Fibroblast of skin of left biceps (primary cell): ENCODE measurements at places on chromosomes 11 and 22.

DNA sequence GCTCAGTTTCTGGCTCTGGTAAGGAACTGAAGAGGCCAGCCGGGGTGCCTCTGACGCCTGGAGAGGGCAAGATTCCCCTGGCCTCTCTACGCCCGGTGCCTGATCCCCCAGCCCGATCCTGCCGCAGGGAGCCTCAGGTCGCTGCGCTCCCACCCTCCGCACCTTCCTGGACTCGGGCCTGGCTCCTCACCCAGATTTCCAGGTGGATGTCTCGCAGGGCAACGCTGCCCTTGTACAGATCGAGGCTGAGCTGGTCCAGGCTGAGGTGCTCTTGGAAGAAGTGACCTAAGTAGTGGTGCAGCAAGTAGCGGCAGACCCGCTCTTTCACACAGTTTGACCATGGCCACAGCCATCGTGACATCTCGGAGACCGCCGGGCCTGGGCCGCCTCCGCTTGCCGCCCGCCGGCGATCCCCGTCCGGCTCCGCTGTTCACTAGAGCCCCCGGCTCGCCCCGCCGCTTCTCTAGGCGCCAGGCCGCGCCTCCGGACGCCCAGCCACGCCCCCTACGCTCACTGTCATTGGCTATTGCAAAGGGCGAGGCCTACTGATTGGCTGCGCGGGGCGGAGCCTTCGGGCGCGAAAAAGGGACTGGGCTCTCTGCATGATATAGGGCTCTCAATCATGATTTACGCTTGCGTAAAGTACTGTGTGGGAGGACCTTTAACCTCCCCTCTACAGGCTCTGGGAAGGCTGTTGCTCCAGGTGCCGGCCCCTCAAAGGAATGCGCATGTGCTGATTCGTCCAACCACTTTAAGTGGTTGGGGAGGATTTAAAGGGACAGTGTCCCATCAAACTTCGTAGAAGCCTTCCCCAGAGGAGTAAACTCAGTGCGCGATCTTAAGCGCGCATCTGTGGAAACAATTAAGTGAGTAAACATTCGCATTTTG is at the start of gene ATG2A:
TSS of gene ATG2A (minus strand) at position 435 of the 888 bp plus-strand sequence. CDS start at position 361, 74 bp downstream.
- DNase-seq, result peak; percentile 99

DNA sequence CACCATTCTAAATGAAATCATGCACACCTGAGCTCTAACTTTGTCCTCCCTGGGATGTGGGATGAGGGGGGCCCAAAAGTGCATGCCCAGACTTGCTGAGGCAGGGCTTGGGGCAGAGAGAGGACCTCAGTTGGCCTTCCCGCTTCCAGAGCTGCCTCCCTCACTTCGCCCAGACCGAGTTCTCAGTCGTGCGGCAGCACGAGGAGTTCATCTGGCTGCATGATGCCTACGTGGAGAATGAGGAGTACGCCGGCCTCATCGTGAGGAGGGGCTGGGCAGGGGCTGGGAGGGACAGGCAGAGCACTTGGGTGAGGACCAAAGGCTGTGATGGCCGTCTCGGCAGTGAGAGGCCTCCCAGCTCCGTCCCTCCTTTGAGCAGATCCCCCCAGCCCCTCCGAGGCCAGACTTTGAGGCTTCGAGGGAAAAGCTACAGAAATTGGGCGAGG is 8.2 kb downstream of the CFL1 start:
- no peak for DNase-seq

DNA sequence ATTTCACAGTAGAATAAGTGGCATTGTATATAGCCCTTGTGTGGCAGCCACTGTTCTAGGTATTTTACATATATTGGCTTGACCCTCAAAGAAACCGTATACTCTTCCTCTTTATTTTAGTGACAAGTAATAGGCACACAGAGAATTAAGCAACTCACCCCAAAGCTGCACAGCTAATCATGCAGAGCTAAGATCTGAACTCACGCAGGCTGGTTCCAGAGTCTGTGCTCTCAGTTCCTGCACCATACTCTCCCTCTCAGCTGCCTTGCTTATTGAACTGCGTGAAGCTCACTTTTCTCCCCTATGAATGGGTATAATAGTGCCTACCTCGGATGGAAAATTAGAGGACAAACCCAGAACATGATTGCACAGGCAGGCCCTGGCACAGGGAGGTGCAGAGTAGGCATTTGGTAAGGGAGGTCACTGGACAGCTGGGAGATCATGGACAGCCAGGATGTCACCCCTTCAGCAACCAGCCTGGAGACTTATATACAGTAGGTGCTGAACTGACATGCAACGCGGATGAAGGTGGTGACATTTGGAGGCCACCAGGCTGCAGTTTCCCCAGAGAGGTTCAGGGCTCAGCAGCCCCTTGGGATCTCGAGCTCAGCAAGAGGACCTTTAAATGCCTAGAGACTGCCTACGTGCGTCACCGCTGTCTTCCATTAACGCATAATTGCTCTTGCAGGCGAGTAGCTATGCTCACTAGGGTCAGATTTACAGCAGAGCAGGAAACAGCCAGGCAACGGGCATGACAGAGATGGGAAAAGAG is 78.4 kb upstream of the TP53I11 start:
- DNase-seq, result no peak

DNA sequence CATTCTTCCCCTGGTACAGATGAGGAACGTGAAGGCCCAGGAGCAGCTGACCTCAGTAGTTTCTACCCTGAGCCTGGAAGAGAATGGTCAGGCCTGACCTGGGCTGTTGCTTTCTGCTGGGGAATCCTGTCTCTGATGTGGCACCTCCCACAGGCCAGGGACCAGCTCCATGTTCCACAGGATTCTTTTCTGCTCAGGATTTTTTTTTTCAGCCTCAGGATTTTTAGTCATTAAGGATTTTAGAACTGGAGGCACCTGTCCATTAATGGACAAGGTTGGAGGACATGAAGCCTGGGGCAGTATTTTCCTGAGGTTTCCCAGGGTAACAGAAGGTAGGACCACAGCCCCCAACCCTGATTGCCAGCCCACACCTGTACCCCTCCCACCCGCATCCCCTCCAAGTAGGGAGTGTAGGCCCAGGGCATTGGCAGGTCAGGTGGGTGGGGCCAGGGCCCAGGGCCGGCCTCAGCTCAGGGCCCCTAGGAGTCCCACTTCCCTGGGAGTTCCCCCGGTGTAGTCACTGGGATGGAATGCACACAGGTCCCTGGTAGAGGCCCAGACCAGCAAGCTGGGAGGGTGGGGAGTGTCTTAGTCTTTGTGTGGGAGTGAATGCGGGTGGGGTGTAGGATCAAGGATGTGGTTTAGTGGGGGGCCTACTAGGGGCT is 16.1 kb downstream of the BIK start:
- peak; percentile 31 for DNase-seq

- DNase-seq, result no peak
These were observed 53.4 kb downstream of the P4HA3 start for GRCh38 chr11:74257959-74258553.

DNA sequence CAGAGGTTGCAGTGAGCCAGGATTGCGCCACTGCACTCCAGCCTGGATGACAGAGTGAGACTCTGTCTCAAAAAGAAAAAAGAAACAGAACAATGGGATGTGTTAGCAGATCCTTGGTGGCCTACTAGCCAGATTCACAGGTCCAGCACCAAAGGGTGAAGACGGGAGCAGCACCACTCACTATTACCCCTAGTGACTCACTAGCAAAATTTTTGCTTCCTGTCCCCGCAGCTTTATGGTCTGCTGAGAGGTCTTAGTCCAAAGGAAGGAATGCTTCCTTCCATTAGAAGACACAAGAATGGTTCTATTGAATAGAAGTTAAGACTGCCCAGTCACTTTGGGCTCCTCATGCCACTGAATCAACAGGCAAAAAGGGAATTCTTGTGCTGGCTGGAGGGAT is 35.9 kb upstream of the NUP50 start:
- no peak for DNase-seq

DNA sequence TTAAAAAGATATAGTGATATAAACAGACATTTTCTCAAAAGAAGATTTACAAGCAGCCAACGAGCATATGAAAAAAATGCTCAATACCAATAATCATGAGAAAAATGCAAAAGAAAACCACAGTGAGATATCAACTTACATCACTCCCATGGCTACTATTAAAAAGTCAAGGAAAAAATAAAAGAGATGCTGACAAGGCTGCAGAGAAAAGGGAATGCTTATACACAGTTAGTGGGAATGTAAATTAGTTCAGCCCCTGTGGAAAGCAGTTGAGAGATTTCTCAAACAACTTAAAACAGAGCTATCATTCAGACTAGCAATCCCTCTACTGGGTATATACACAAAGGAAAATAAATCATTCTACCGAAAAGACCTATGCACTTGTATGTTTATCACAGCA is 97.1 kb upstream of the CARD18 start:
- DNase-seq, result peak; percentile 71

DNA sequence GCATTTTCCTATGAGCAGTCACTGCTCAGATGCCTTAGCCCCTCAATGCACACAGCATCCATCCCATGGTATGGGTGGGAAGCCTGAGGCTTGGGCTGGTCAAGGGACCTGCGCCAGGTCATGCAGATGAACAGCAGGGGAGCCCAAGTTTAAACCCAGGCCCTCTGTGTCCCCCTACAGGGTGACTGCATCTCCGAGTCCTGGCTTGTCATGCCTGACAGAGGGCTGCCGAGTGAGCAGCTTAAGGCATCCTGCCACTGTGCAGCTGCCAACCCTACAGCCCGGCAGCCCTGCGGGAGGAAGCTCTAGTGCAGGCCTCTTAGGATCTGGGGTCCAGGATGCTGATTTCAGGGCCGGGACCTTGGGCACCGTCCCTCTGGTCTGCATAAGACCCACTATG is 10.0 kb downstream of the IL2RB start:
- DNase-seq, result no peak

DNA sequence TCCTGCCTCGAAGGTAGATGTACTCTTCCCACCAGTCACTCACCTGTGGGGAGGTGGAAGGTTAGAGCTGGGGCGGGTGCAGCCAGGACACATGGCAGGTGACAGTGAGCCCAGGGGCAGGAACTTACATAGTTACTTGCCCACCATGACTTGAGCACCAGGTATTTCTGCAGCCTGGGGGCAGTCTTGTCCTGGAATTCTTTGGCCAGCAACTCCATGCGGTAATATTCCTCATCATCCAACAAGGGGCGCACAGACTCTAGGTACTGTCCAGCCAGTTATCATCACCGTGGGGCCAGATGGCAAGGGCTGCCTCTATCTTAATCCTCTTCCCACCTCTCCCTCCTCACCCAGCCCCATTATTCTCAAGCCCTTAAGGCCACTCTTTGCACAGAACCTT is 2.2 kb downstream of the CPT1B start:
- no peak for DNase-seq

- DNase-seq, result no peak
These were observed 5.9 kb upstream of the SYCE3 start for GRCh38 chr22:50568626-50569025.

- DNase-seq, result no peak
These were observed 32.9 kb upstream of the GAL start for GRCh38 chr11:68651208-68651984.

GRCh38 chr11:77300695-77301094 is 791 bp downstream of the GDPD4 start:
- DNase-seq, result no peak

DNA sequence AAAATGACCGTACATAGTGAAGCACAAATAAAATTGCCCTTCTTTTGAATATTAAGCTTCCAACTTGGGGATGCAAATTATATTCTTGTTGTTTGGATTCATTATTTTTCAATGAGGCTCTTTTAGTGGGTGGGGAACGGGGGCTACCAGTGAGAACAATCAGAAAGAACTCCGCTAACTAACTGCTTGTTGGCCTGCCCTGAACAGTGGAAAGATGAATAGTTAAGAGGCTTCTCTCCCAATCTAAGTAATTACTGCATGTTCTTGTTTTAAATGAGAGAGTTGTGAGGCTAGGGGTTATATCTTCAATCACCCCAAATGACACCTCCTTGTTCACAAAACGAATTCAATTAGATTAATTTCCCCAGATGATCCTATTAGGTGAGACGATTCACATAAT is 322.0 kb downstream of the FAT3 start:
- no peak for DNase-seq

- DNase-seq, result no peak
These were observed 432.1 kb downstream of the BRD1 start for GRCh38 chr22:49395617-49396016.

DNA sequence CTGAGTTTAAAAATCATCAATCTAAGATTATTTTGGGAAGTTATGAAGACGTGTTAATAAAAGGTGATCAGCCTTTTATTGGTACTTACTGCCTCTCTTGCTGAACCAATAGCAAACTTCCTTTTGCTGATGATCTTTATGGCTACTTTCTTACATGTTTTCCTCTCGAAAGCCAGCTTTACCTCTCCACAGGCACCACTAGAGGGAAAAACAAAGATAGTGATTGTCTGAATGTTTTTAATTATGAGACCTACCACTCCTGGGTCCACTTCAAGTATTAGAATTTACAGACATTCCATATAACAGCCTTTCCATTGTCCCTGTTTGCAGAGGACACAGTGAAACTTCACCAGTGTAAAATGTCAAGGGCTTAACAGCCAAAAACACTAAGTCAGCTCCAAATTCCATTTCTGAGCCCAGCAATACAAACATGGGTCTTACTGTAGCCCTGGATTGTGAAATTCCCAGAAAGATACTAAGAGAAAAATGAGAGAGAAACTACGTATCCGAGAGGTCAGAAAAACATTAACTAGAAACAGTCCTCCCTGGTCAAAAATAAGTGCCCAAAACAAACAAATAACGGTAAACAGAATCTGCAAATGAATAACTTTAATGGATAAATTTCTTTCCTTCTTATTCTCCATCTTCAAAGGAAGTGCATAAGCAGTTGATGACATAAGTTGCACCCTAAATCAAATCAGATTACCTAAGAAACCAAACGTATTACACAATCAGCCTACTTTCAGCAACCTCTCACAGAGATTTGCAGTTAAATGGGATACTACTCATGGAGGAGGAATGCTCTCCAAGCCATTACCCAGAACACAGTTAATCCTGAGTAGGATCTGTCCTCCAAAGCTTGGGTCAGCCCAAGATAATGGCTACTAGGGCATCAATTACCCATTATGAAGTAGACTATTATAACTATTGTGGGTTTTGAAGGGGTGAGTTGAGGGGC is 29.5 kb downstream of the CHEK2 start:
- DNase-seq, result peak; percentile 91

DNA sequence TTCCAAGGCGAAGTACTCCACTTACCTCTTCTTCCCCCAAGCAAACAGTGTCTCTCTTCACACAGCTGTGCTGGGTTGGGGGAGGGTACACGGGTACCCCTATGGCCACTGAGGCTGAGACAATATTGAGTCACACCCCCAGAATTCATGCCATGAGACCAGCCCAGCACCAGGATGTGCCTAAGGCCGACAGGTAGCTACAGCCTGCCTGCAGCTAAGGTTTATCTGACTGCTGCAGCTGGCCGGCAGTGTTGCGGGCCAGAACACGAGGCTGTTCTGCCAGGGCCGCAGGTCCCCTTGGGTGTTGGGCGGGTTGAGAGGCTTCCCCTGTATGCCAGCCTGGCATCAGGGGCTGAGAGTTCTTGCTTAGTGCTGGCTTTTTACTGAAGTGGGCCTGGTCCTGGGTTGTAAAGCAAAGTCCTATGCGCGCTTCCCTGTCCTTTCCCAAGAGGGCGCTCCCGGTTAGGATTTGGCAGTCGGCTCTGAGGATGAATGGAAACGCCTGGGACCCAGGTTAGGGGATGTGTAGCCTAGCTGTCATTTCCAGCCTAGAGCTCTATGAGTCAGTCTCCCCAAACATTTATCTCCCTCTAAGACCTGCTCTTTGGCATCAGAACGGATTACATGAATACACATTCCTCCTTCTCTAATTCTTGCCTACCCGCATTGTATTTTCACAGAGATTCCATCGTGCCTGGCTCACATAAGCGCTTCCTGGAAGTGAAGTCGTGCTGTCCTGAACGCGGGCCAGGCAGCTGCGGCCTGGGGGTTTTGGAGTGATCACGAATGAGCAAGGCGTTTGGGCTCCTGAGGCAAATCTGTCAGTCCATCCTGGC is 7.1 kb downstream of the USP18 start:
- peak; percentile 98 for DNase-seq
